Inflammatory macrophage (primary cell): ENCODE measurements at places on chromosomes 1 and 21.

DNA sequence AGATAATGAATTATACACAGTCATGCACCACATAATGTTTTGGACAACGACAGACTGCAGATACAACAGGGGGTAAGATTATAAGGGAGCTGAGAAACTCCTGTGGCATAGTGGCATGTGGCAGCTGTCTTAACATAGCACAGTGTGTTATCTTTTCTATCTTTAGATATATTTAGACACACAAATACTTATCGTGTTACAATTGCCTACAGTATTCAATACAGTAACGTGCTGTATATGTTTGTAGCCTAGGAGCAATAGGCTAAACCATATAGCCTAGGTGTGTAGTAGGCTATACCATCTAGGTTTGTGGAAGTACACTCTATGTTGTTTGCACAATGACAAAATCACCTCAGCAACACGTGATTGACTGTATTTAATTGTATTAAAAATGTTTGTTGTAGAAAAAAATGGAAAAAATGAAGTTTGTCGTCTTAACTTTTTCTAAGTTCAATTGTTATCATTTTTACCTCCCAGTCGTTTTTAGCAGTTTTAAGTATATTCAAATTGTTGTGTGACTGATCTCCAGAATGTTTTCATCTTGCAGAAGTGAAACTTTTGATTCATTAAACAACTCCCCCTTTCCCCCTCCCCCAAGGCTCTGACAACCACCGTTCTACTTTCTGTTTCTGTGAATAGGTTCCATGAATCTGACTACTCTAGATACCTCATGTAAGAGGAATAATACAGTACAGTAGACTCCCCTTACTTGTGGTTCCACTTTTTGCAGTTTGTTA lies 351.0 kb upstream of the B3GALT2 start:
- peak; percentile 16 for DNase-seq

GRCh38 chr1:53372501-53372951 lies 44.7 kb upstream of the LRP8 start:
- no peak for DNase-seq

DNA sequence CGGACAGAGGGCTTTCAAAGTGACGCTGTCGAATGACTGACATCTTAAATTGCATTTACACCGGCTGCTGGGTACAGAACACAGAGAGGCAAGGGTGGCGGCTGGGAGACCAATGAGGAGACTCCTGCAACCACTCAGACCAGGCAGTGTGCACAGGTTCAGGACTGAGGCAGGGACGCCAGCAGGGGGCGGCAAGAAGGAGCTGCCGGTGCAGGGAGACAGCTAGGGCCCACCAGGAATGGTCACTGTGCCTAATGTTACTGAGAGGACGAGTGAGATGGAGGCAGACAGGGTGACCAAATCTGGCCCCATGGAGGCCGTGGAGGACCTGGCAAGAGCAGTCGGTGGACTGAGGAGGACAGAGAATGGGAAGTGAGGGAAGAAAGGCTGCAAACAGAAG lies 23.5 kb downstream of the GLIS1 start:
- no peak for DNase-seq

- no peak for DNase-seq
Observed at GRCh38 chr1:218433744-218434143, 88.6 kb downstream of the TGFB2 start.

DNA sequence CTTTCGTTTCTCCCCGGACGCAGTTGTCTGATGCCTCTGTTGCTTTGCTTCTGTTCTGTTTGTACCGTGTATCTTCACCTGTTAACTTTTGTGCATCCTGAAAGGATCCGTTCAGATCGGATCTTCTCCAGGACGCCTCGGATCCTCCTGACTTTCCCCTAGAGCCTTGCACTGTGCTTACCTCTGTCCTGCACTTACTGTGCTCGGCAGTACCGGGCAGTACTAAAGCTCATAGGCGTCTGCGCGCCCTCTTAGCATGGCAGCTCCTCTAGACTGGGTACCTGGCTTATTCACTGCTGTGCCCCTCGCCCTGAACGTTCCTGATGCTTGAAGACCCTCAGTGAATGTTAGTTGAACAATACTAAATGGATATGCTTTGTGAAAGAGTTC lies 934 bp downstream of the SCP2 start:
- DNase-seq = no peak

- DNase-seq = peak; percentile 36
Observed at GRCh38 chr21:14602382-14602958, 56.4 kb upstream of the SAMSN1 start.
